SK-N-MC (cell line): ENCODE measurements at places on chromosomes 11 and 22.

- DNase-seq = no peak
These were observed 2.5 kb upstream of the FXYD6 start for GRCh38 chr11:117878939-117879475.

DNA sequence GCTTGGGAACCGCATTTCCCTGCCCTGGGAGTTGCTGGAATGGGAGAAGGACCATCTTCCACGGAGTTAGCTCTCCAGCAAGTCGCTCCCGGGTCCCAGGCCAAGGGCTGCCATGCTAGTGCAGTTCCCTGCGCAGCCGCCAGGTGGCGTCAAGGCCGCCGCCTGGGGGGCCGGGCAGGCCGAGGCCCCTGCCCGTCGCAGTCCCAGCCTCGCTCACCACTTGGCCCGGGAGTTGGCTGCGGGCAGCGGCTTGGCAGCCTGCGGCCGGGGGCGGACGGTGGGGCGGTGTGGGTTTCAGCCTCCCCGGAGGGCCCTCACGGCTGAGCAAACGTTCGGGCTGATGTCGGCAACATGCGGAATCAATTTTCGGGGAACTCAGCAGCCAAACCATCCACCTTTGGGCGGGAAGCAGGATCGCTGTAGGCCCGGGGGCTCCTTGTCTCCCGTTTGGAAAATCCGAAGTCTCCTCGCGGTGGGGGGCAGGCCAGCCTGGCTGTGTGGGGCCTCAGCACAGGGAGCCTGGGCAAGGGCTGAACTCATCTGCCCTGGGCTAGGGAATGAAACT, 415.1 kb downstream of the SOX6 start:
- no peak for DNase-seq

DNA sequence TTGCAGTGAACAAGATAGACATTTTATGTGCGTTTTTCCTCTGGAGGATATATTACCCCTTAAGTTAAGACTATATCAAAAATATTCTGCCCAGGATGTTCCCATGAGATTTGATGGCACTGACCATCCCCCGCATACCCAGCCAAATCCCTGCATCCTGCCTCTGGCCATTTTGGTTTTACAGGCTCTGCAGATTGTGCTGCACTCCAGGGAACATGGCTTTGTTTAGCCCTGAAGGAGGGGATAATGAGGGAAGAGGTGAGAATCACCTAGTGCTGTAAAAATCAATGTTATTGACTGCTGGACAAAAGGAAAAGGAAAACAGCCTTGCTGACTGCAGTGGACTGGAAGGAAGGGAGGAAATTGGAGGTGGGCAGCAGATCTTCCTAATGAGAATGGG, 717.4 kb downstream of the DLG2 start:
- no peak for DNase-seq

DNA sequence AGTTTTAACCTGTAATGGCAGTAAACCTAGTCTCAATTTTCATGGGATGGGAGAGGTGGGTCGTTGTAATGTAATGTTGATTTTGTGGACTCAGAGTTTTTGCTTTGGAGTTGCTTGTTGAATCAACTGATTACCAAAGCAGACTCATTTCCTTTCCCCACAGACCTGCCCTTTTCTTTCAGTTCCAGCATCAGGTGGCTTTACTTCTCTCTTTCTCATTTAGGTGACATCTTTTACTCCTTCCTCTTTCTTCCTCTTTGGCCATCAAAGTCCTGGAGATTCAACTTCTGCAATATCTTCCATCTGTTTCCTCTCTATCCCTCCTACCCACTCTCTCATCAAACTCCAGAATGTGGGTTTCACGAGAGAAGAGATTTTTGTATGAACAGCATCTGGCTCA, 313.9 kb downstream of the TMEM135 start:
- DNase-seq = no peak

DNA sequence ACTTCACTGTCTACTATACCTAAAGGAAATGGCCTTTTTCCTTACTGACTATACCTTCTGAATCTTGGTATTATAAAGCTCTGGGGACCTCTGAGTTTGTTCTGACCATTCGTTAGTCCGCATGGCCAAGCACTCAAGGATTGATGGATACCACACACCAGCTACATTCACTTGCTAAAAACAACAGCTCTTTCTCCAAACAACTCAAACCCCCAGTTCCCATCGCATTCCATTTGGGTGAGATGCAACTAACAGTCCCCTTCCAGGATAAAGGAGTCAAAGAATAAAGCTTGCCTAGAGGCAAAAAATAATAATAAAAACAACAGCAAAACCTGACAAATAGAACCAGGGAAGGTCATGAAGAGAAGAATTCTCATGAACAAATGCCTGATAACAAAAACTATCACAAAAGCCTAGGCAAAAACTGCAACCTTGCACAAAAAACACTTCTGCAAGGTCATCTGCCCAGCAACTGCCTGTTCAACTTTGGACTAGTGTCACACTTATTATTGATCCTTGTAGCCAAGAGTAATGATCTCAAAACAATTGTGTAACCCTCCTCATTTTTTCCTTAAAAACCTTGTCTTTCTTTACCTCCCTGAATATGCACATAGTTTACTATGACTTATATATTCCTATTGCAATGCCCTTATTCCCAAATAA, 139.0 kb upstream of the GUCY1A2 start:
- DNase-seq = no peak

DNA sequence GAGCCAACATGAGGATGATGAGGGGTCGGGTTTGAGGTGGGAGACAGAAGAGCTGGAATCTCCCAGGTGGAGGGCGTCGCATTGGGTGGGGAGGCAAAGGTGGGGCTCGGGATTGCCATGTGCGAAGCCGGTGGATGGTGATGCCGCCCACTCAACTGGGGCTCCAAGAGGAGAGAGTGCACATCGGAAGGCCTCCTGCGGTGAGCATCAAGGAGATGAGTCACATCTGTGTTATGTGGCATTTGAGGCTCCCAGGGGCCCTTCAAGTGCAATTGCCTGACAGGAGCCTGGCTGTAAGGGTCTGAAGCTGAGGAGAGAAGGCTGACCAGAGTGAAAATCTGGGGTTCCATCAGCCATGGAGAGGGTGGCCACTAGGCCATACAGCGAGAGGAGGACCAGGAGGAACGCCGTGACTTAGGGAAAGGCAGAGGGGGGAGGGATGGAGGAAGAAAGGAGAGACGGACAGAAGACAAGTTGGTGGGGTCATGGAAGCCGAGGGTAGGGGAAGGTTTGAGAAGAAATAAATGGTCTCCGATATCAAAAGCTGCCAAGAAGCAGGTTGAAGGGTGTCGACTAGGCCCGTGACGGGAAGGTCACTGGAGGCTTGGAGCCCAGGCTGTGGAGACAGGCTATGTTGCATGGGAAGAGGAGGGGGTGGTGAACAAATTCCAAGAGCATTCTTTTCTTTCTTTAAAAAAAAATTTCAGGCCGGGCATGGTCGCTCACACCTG, 21.3 kb downstream of the RASD2 start:
- peak; percentile 32 for DNase-seq

GRCh38 chr11:41250408-41250935, 209.0 kb downstream of the LRRC4C start:
- no peak for DNase-seq

- no peak for DNase-seq
These were observed 237.8 kb downstream of the TTC28 start for GRCh38 chr22:28441720-28442263.

DNA sequence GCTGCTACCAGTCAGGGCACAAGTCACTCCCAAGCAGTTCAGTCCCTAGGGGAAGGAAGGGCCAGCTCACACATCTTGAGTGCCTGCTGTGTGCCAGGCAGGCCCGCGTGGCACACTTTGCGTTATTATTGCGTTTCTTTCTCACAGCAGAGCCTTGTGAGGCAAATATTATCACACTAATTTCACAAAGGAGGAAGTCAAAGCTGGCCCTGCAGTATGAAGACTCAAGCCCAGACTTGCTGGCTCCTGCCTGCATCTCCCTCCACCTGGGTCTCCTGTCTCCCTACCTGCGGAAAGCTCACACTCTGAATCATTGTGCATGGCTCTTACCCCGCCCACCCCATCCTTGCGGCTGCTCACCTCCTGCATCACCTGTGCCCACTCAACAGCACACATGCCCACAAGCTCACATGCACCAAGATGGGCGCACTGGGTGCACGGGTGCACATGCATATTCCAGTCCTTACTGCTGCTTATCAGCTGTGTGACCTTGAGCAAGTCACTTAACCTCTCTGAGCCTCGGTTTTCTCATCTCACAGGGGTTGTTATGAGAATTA, 31.7 kb upstream of the P2RY2 start:
- no peak for DNase-seq

- DNase-seq = no peak
These were observed 413.0 kb upstream of the LRRC4C start for GRCh38 chr11:41872426-41872825.

- DNase-seq = peak; percentile 95
These were observed 3.7 kb upstream of the DPF2 start for GRCh38 chr11:65329944-65330403.

GRCh38 chr11:31689559-31689958, 121.6 kb downstream of the PAX6 start:
- DNase-seq = no peak

- no peak for DNase-seq
These were observed 25.0 kb upstream of the SUSD2 start for GRCh38 chr22:24156141-24156912.

DNA sequence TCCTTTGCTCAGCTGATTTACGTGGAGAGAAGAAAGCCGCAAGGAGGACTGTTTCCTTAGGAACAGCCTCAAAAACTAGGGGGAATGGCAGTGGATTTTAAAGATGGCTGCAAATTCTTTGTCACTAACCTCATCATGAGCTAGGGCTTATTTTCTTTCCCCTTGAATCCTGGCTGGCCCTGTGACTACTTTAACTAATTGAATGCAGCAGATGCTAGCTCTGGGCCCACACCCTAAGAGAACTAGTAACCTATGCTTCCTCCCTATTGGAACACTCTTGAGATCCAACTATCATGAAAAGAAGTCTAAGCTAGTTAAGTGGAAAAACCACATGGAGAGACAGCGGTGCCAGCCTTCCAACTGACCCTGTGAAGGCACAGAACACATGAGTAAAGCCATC, 421.3 kb upstream of the NARS2 start:
- DNase-seq = no peak

DNA sequence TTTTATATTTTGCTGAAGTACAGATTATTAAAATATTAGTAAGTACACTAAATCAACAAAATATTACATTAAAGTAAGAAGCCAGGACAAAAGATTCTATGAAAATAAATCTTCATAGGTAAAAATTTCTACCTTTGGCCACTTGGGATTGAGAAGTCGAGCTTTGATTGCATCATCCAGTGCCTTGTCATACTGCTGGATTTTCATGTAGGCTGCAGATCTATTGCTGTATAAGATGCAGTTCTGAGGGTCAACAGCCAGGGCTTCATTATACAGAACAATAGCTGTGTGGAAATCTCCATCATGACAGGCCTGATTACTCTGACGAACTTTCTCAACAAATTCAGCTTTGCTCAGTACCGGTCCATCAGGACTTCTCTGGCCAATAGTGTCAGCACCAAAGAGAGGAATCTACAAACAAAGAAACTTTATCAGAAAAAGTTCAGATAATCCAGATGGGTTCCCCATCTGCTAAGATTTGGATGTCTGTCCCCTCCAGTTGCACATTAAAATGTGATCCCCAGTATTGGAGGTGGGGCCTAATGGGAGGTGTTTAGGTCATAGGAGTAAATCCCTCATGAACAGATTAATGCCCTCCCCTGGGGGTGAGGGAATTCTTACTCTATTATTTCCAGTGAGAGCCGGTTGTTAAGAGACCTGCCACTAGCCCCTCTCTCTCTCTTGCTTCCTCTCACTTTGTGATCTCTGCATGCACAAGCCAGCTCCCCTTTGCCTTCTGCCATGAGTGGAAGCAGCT, 50.0 kb downstream of the TTC28 start:
- no peak for DNase-seq

- no peak for DNase-seq
These were observed at the start of gene P2RY2 for GRCh38 chr11:73218106-73218829. Gene P2RY2, plus strand, starts transcription at chr11:73218281. Its CDS starts 15,879 bp downstream, at chr11:73234160.

- DNase-seq = no peak
These were observed 76.8 kb upstream of the ADORA2A start for GRCh38 chr22:24350627-24351026.

DNA sequence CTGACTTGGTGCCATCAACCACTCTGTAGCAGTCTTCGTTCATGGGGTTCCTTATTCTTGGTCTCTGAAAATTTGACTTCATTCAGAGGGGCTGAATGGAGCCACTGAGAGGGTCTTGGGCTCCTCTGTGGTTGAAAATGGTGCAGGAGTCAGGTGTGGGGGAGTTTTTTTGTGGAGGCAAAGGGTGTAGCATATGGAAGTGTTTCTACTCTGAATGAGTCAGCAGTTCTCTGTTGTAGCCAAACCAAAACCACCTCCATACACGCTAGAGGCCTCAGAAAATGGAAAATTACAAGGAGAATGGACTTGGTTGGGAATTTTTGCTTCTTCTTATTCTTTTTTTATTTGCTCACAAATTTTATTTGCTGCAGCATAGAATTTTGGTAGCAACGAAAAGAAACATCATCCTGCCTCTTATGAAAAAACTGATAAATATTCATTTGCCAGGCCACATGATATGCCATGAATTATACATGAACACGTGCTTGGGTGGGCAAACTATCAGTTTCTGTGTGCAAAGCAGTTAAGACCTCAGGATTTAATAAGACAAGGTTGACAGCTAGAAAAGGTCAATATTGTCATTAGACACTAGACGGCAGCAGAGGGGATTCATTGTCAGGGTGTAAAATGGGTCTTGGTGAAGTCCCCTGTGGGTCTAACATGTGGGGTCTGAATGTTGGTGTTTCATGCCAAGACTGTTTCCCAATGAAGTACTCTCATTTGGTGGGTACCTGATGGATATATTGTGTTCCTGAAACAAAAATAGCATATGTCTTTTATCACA, 111.7 kb downstream of the MYO18B start:
- no peak for DNase-seq

DNA sequence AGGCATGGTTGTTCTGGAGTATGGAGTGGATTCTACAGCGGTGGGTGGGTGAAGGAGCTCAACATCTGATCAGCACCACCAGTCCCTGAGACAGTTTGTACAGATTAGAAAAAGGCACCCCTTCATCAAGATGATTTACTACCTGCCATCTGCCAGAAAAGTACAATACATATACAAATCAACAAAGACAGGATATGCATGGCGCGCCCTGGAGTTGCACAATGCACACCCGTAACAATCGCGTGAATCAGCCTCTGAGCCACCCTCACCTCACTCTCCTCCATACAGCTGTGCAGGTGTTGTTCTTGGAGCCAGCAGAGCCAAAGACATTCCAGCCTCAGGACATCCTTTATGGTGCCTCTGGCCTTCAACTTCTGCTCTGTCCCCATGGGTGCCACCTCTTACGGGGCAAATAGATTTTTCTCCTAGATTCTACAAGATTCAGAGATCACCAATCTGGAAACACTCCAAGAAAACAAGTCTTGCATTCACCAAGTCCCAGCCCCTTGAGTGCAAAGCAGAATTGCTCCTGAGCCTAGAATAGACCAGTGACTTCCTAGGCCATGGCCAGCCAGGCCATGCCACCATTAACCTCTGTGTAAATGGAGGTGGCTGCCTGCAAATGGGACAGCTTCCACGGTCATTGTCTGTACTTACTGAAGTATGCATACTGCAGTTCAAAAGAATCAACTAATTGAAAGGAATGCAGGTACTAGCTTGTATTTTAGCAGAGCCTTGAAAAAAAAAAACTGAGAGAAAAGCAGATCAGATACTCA, 490.9 kb downstream of the SOX6 start:
- no peak for DNase-seq
